ENCODE measurements at places on chromosomes 6 and 20. TPM values are rescaled to one million over a fixed set of nuclear protein-coding genes. Genes with fewer than 3 reads are reported as not detected.

- no peak for DNase-seq
Measured at GRCh38 chr6:17281497-17282481, 628 bp downstream of the RBM24 start.

- DNase-seq = peak; percentile 46
Measured at GRCh38 chr20:58389324-58389967, 417 bp downstream of the VAPB start.

DNA sequence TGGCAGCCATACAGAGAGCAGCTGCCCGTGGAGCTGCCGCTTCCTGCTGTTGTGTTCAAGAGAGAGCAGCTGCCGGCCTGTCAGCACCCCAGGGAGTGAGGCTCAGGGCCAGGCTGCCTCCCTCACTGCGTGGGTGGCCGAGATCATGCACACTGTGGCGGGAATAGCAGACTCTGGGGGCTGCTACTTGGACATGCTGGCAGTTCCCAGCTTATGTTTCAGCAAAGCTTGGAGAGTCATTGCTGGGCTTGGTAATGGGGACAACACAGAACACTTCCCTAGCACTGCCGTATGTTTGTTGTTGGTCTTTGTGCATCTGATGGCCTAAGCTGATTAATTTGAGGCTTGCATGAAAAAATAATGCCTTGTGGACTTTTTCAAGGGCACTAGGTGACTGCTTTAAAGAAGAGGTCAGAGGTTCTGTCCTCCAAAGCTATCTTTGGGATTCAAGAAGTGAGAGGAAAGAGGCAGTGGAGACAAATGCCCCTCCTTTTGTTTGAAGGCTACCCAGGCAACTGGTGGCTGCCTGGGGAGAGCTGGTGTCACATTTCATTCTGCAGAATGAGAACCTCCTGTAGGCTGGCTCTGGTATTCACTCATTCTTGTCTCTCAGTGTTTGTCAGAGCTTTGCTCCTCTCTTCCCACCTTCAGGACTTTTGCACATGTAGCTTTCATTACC lies 18.8 kb downstream of the MRAP2 start:
- DNase-seq = no peak

GRCh38 chr20:59560588-59561227 lies 43.6 kb upstream of the PHACTR3 start:
- DNase-seq = peak; percentile 15

DNA sequence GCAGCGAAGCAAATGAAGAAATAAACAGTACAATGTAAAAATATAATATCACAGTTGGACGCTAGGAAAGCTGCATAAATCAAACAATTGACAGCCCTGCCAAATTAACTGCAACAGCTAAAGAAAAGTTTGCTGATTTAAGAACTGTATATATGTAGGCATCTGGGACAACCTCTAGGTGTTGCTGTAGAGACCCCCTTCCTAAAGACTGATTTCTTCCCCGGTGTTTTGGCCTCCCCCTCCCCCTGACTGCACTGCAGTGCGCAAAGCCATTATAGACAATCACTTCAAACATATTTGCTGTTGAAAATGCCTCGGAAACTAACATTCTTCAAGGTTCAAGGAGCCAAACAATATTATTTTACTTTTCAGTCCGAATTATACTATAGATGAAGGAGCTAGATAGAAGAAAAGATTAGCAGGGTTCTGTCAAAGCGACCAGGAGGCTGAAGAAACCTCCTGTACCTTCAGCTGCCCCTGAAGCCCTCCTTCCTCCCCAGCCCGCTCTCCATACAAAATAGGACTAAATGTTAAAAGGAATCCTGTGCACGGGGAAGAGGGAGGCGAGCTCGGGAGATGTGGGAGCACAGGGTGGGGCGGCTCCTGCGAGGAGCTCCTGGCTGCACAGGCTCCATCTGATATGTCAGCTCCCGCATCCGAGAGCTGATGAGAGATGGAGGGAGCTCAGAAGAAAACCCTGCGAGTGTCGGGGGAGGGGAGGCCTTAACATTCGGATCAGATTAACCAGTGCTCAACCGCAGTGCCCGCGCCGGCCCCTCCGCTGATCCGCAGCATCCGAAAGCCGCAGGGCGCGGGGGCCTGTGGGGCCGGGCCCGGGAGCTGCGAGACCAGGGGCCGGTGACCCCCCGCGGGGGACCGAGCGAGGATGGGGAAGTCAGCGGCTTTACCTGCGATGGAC lies 822 bp downstream of the ELOVL4 start:
- peak; percentile 35 for DNase-seq

DNA sequence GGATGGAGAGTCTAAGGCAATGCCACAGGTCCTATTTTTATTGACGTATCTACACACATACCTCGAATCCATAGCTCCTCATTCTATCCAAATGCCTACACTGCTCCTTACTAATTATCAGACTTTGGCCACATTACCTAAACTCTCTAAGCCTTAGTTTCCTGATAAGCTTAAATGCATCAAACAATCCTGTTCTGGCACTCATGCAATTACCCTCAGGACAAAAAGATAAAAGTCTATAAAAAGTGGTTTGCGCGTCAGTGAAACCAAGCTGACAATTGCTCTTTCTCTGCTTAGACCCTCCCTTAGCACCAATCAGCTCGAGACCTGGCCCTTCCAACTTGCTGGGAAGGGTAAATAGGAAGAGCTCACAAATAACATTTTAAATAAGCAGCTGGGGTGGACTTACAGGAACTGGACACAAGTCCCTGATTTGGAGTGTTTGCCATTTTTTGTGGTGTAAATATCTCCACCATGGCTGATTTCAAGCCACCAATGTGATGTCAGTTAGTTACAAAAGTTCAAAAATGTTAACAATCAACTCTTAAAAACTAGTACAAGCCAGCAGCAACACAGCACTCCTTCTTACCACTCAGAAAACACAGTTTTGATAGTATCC lies 7.2 kb upstream of the PLEKHG1 start:
- no peak for DNase-seq

DNA sequence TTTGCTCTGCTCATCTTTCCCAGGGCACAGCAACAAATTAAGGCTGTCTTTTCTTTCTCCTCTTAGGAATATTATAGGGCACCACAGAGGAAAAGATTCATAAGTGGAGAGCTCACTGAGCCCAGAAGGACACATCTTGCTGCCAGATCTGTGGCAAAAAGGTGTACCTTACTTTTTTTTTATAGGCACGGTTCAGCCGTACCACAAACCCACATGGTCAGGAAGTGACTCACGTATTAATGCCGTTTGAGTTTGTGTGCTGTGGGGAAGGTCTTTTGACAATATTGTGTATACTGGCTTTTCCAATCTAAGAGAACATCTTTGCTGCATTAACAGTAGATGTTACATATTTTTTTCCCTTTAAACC lies 28.4 kb downstream of the PAQR8 start:
- DNase-seq = peak; percentile 86

GRCh38 chr20:20070871-20071726 lies 18.8 kb downstream of the CFAP61 start:
- no peak for DNase-seq

GRCh38 chr6:109490713-109491112 lies 7.7 kb upstream of the ZBTB24 start:
- no peak for DNase-seq

DNA sequence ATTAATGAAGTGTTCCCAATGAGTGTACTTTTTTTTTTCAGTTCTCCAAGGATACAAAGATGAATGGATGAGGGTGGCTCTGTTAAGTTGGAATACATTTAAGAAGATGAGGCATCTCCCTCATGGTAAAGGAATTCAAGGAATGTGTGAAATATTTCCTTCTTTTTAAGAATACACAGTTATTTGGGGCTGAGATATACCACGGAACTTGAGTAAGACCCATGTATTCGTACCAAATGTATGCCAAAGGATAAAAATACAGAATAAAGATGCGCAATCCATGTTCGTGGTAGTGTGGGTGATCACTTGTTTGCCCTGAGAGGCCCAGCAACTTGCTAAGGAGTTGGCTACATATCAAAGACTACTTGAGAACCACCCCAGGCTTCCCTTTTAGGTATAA lies 164.2 kb upstream of the TCF21 start:
- no peak for DNase-seq

GRCh38 chr20:60224914-60225313 lies 266.7 kb downstream of the CDH26 start:
- no peak for DNase-seq

DEF6 gene
- 80.5 TPM for total RNA-seq

CEP162 gene
- 1.6 TPM for total RNA-seq

RNF144B gene
- total RNA-seq = 16.7 TPM

JAG1 gene
- total RNA-seq = 5.4 TPM
